Naive B cell (primary cell): ENCODE measurements at places on chromosomes 2 and 18.

DNA sequence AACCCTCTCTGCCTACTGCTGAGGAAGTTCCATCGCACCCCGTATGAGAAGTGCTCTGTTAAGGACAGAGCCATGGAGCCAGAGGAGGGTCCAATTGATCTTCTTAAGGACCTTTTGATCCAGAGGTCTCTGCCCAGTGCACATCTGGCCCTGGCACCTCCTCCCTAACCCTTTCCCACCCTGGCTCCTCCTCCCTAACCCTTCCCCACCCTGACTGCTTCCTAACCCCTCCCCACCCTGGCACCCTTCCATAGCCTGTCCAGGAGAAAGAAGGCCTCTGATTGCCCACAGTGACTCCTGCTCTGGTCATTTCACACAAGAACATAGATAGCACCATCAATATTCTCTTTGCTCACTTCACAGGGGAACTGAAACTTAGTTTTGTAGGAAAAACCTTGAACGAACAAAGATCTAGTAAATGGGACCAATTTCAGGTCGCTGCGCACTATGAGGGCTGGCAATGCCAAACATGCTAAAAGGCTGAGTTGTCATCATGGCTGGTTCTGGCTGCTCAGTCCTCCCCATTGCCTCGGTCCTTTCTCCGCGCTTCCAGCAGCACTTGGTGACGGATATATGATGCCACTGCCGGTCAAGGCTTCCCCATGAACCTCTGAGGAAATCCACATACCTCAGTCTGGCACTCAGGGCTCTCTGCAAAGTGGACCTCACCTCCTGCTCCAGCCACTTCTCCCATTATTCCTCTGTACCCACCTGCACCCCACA is 49.2 kb downstream of the PKDCC start:
- DNase-seq = peak; percentile 41

DNA sequence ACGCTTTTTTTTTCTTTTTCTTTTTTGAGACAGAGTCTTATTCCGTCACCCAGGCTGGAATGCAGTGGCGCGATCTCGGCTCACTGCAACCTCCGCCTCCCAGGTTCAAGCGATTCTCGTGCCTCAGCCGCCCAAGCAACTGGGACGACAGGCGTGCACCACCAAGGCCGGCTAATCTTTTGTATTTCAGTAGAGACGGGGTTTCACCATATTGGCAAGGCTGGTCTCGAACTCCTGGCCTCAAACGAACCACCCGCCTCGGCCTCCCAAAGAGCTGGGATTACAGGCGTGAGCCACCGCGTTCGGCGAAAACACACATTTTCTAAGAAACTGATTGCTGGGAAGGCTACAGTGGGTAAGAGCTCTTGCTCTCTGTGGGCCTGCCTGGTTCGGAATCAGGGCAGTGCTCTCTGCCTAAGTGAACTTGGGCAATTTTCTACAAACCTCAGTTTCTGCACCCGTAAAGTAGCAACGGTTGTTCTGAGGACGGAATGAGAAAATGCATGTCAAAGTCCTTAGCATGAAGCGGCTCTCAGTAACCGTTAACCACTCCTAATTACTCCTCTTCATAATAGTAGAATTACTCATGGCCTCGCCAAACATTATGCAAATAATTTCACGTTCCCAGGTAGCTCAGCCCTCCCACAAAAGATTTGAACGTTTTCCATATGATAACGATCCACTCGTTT is 1.0 kb upstream of the PMAIP1 start:
- no peak for DNase-seq

- no peak for DNase-seq
These were observed 262.0 kb upstream of the RASGRP3 start for GRCh38 chr2:33214436-33214835.

DNA sequence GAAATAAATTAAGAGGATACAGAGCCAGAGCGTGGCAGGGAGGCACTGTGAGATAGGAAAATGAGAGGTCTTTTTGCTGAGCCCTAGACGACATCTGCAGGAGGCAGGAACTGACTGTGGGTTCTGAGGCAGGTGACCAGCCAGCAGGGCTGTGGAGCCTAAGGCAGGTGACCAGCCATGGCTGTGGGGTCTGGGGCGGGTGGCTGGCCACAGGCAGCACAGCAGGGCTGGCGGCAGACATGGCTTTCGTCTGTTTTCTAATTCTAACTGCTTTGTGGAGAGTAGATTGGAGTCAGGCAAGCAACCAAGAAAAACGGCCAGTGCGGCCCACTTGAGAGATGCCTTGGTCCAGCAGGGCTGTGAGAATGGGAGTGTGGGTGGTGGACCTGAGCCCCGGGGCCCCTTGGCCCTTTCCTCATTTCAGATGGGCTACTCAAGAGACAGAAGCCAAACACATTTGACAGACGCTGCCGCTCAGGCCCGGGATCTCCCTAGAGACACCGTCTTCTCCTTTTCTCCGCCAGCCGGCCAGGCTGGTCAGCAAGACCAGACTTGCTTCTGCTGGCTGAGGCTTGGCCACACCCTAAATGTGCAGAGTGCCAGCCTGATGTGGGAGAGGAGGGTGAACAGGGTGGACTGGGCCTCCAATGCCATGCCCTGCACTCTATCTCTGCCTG is 19.7 kb upstream of the GNAL start:
- no peak for DNase-seq

- no peak for DNase-seq
These were observed 14.0 kb upstream of the HRH4 start for GRCh38 chr18:24446453-24446852.

DNA sequence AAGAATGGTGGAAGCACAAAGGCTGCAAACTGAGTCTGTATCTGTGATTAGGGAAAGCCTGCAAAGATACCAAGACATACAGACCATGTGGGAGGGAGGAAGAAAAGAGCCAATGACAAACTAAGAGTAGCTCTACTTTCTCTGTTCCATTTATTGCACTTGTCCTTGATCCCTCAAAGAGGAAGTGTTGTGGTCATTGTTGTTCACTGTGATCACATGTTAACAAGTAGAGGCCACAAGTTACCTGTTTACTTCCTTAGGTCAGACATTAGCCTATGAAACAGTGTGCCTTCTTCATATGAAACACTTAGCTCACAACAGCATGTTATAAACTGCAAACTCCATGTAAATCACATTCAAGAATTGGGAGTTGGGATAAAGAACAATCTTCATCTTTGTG is 32.6 kb downstream of the MAP2 start:
- DNase-seq = no peak

GRCh38 chr2:180411661-180412060 is 404.6 kb upstream of the CWC22 start:
- no peak for DNase-seq

GRCh38 chr18:80179857-80180558 is 67.3 kb downstream of the PARD6G start:
- no peak for DNase-seq

- DNase-seq = no peak
These were observed 9.0 kb downstream of the MALL start for GRCh38 chr2:110106642-110107041.

GRCh38 chr18:1657876-1658275 is 753.2 kb downstream of the ADCYAP1 start:
- no peak for DNase-seq
